ENCODE measurements at places on chromosomes 12 and 14. TPM values are rescaled to one million over a fixed set of nuclear protein-coding genes. Genes with fewer than 3 reads are reported as not detected.

DNA sequence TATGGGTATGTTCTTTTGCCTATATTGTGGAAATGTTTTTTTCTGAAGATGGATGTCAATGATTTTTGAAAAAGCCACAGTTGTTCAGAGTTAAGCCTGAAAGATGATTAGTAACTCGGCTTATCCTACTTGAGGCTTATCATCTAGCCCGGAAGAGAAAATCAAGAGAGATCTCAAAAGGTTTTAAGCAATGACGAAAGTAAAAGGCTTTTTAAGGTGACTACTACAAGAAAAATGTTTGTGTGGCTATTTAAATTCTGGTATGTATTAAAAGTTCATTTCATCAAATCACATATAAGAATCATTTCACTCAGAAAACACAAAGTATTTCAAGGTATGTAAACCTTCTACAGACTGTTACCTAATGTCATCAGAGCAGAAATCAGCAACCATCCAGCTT lies 40.2 kb downstream of the HEATR5A start:
- DNase-seq = no peak
- peaks cover 12% of the 10 kb centered on the region for H3K4me1 ChIP-seq
- no peak overlapping the region for H3K27ac ChIP-seq
- H3K4me3 ChIP-seq = no peak overlapping the region

CCDC197 gene
- not detected for total RNA-seq

DNA sequence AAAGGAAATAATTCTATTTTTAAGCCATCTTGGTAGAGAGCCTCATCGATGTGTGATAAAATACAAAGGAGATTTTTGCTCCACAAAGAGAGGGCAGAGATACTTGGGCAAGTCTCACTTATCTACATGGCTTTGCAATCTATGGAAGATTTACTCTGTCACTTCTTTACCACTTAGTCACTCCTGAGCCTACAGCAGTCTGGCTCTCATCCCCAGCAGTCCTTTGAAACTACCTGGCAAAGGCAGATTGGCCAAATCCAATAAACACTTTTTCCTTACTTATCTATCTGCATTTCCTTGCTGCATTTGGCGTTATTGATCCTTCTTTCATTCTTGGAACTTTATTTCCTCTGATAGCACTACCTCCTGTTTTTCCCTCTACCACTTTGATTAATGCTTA lies 170.0 kb downstream of the TRHDE start:
- no peak overlapping the region for H3K4me3 ChIP-seq
- DNase-seq = no peak
- H3K27ac ChIP-seq = no peak overlapping the region
- no peaks in the 10 kb centered on the region for H3K27me3 ChIP-seq
- no peaks in the 10 kb centered on the region for H3K36me3 ChIP-seq
- H3K4me1 ChIP-seq = no peaks in the 10 kb centered on the region

- H3K27me3 ChIP-seq = no peaks in the 10 kb centered on the region
- no peak overlapping the region for H3K4me3 ChIP-seq
- H3K4me1 ChIP-seq = peaks cover 8% of the 10 kb centered on the region
- no peak for DNase-seq
Observed at GRCh38 chr14:101849640-101850039, 88.1 kb downstream of the PPP2R5C start.

RILPL1 gene
- 11.9 TPM for total RNA-seq

E2F7 gene
- total RNA-seq = 1.7 TPM

MUCL1 gene
- total RNA-seq = 1.8 TPM
